ENCODE measurements at places on chromosomes 4 and X.

- DNase-seq = no peak
Measured at GRCh38 chr4:38192516-38192915, 232.3 kb downstream of the PTTG2 start.

- no peak for DNase-seq
Measured at GRCh38 chrX:63282077-63282476, 69.1 kb downstream of the SPIN4 start.

DNA sequence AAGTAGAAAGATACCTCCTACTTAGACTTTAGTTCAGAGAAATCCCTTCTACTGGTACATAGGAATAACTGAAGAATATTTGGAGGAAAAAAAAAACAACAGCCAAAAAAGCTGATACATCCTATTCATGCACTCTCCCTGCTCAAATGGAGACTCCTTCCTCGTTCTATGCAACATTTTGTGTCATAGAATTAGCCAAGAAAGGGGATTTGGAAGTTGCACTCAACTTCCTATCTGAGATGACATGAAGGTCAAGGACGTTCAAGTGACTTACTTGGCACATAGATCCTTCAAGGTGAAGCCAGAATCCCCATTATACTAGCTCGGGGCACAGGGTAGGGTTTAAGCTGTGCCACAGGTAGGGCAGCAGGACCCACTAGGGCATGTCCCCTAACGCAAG, 56.2 kb upstream of the S100G start:
- DNase-seq = no peak

- DNase-seq = peak; percentile 37
Measured at GRCh38 chr4:7398104-7398423, 36.7 kb downstream of the PSAPL1 start.

- DNase-seq = no peak
Measured at GRCh38 chrX:69505772-69506616, 1.9 kb downstream of the NALF2 start.

DNA sequence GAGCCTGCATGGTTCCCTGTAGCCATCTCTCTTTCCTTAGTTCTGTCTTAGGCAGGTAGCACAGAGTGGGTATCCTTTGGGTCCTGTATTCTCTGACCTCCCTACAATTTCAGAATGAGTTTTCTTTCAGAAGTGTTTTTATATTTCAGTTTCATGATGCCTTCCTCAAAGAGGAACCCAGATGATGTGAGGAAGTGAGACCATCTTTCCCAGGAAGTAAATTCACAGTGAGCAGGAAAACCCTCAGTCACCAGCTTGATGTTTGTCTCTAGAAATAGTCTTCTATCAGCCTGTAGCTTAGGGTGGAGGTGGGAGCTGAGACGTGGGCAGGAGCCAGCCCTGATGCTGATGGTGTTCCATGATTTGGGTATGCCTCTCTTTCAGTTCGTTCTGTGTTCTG, 16.9 kb downstream of the PLAC1 start:
- no peak for DNase-seq

All from spleen (tissue), 13 donors.